Tracheal epithelial cell (primary cell): ENCODE measurements at places on chromosomes 7 and 10. TPM values are rescaled to one million over a fixed set of nuclear protein-coding genes. Genes with fewer than 3 reads are reported as not detected.

The ITGB8 gene
- 24.9 and 87.0 TPM in 2 replicates for total RNA-seq

The PCLO gene
- 0.48 and 2.6 TPM in 2 replicates for total RNA-seq

The GBX1 gene
- 0.24 TPM in 1 of 2 replicates, not detected in the other for total RNA-seq

The ADAM22 gene
- total RNA-seq = under 0.01 TPM in 1 of 2 replicates, not detected in the other

The FBXO24 gene
- 0.64 TPM in 1 of 2 replicates, not detected in the other for total RNA-seq

The PCGF5 gene
- total RNA-seq = 22.7 and 27.7 TPM in 2 replicates

The HHEX gene
- total RNA-seq = 0.43 and 0.72 TPM in 2 replicates

The CRYGN gene
- not detected in 2 replicates for total RNA-seq

The HTRA1 gene
- 108 and 121 TPM in 2 replicates for total RNA-seq

The PNPLA8 gene
- 26.4 and 30.8 TPM in 2 replicates for total RNA-seq

The OPN4 gene
- total RNA-seq = not detected in 2 replicates

The CCT6A gene
- total RNA-seq = 221 and 354 TPM in 2 replicates

The SLC18A3 gene
- total RNA-seq = not detected in 2 replicates
